Karpas-422 (cell line): ENCODE measurements at places on chromosomes 13 and 19. TPM values are rescaled to one million over a fixed set of nuclear protein-coding genes. Genes with fewer than 3 reads are reported as not detected.

Gene CALR3
- 0.71 TPM in 1 of 2 replicates, not detected in the other for total RNA-seq

Gene TBXA2R
- 0.15 and 0.22 TPM in 2 replicates for total RNA-seq

Gene DIAPH3
- 8.1 and 10.0 TPM in 2 replicates for total RNA-seq

- no peak overlapping the region for H3K27ac ChIP-seq
- no peak overlapping the region for H3K4me3 ChIP-seq
- DNase-seq, result no peak
- H3K27me3 ChIP-seq, result no peaks in the 10 kb centered on the region
- H3K36me3 ChIP-seq, result no peaks in the 10 kb centered on the region
Measured at GRCh38 chr13:59673286-59673685, 490.4 kb downstream of the DIAPH3 start.

GRCh38 chr13:80684217-80684991 is 343.5 kb upstream of the SPRY2 start:
- H3K36me3 ChIP-seq, result no peaks in the 10 kb centered on the region
- H3K27me3 ChIP-seq, result no peaks in the 10 kb centered on the region
- DNase-seq, result no peak
- no peaks in the 10 kb centered on the region for H3K4me1 ChIP-seq

GRCh38 chr19:42360787-42361544 is 29.1 kb downstream of the CNFN start:
- no peaks in the 10 kb centered on the region for H3K27me3 ChIP-seq
- H3K4me1 ChIP-seq, result peaks cover 15% of the 10 kb centered on the region
- no peak for DNase-seq
- H3K27ac ChIP-seq, result no peak overlapping the region
- no peak overlapping the region for H3K4me3 ChIP-seq

- no peaks in the 10 kb centered on the region for H3K36me3 ChIP-seq
- H3K4me1 ChIP-seq, result no peaks in the 10 kb centered on the region
- H3K4me3 ChIP-seq, result no peak overlapping the region
- H3K27me3 ChIP-seq, result no peaks in the 10 kb centered on the region
Measured at GRCh38 chr13:109816808-109817203, 30.4 kb upstream of the IRS2 start.

- no peaks in the 10 kb centered on the region for H3K27me3 ChIP-seq
- H3K4me1 ChIP-seq, result no peaks in the 10 kb centered on the region
- DNase-seq, result no peak
- H3K36me3 ChIP-seq, result no peaks in the 10 kb centered on the region
- H3K4me3 ChIP-seq, result no peak overlapping the region
Measured at GRCh38 chr13:31476753-31477152, 262.6 kb upstream of the RXFP2 start.
